Urothelium cell line (cell line): ENCODE measurements at places on chromosomes 1 and 21.

- no peak for DNase-seq
Observed at GRCh38 chr1:234107416-234108021, 203.0 kb downstream of the SLC35F3 start.

- DNase-seq = no peak
Observed at GRCh38 chr1:44040846-44041245, 9.6 kb upstream of the SLC6A9 start.

DNA sequence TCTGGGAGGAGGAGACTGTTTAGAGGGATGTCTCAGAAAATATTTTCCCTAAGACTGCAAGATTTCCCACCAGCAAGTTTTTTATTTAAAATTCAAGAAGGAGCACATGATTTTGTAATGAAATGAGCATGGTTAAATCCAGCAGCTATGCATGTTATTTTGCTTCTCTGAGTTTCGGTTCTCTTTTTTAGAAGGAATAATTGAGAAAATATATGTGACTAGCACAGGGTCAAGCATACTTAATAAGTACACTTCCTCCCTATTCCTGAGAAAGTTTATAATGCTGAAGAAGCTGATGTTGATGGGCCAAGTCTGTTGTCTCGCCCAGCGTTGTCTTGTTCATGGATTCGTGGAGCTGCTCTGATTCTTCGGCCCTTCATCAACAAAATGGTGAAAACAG lies 51.2 kb downstream of the EXO1 start:
- DNase-seq = no peak

- no peak for DNase-seq
Observed at GRCh38 chr1:214970016-214970415, 112.5 kb upstream of the KCNK2 start.

GRCh38 chr21:24995216-24995615 lies 612.1 kb downstream of the MRPL39 start:
- no peak for DNase-seq

- DNase-seq = no peak
Observed at GRCh38 chr21:17708522-17709265, 96.0 kb upstream of the BTG3 start.

DNA sequence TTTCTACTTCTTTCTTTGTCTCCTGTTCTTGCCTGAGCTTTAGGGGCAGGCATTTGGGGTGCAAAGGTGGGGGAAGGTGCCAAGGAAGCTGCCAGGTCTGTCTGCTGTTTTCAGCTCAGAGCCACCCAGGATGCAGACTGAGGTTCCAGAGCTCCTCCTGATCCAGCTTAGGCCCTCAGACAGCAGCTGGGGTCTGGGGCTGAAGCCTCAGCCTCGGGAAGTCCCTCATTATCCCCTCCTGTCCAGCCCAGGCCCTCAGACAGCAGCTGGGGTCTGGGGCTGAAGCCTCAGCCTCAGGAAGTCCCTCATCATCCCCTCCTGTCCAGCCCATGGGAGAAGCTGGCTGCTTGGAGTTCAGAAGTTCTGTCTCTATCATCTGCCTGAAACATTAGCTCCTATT lies 257.7 kb upstream of the CSF3R start:
- DNase-seq = no peak

- DNase-seq = no peak
Observed at GRCh38 chr21:16264319-16264718, 534.5 kb downstream of the USP25 start.

DNA sequence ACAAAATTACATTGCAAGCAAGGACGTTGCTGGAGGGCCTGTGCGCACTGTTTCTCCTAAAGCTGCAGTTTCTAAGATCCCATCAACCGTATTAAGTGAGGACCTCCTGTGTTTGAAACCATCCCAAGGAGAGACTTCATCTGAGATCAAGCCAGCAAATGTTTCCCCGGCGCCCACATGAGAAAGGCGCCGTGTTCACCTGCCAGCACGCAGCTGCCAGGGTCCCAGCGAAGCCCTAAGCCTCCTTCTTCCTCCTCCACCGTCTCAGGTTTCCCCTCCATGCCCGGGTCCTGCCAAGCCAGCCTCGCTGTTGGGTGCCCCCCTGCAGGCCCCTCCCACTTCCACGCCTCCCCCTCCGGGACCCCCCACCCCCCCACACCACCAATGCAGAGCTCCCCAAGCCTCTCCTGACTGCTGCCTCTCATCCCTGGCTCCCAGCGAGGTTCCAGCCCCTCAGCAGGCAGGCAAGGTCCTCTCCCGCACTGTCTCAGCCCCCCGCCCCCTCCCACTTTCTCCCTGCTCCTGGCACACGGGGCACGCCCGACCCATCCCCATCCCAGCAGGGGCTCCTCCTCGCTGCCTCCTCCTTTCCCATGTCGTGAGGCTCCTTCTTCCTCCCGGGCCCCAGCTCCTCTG lies 8.6 kb upstream of the TFF1 start:
- DNase-seq = no peak
